ENCODE measurements at places on chromosomes 7 and 10. TPM values are rescaled to one million over a fixed set of nuclear protein-coding genes. Genes with fewer than 3 reads are reported as not detected.

Gene CALHM2
- 43.4 TPM for total RNA-seq

- H3K27ac ChIP-seq: no peak overlapping the region
- H3K4me1 ChIP-seq: peaks cover 11% of the 10 kb centered on the region
- no peaks in the 10 kb centered on the region for H3K36me3 ChIP-seq
- DNase-seq: no peak
Observed at GRCh38 chr7:14690075-14690474, 212.5 kb downstream of the DGKB start.

- peaks cover 11% of the 10 kb centered on the region for H3K36me3 ChIP-seq
- H3K4me3 ChIP-seq: no peak overlapping the region
- H3K27ac ChIP-seq: no peak overlapping the region
- no peaks in the 10 kb centered on the region for H3K4me1 ChIP-seq
- no peaks in the 10 kb centered on the region for H3K27me3 ChIP-seq
Observed at GRCh38 chr7:132806834-132807233, 230.6 kb upstream of the PLXNA4 start.

DNA sequence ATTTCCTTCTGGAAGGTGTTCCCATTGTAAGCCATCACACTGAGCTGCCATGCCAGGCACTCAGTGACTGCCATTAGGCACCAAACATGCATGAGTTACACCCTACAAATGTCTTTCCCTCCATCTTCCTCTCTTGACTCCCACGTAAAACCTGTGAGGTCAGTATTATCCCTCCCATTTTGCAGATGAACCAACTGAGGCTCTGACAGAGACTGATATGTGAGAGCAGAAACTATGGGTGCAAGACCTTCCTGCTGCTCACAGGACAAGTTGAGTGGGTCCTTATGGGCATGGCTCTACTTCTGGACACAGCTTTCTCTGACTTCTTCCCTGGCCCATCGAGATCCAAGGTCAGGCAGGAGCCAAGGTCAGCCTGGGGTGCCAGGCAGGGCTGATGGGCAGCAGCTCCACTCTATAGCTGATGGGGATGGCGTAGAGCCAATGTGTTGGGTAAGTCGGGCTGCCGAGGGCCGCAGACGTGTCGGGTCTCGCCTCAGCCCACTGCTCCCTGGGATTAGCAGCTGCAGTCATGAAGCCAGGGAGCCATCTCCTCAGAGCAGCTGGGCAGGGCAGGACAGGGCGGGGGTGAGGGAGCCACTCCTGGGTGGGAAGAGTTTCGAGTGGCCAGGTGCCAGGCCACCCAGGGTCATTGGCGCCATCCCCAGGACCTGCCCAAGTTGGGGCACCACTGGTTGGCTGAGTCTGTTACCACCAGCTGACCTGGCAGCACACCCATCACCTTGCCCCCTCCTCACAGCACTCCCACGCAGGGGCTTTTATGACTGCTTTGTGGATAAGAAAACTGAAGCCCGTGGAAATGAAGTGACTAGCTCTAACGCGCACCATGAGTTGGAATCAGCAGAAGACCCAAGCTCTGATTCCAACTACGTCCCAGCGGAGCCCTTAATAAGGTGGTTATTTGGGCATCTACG is 117.8 kb upstream of the ZMIZ1 start:
- H3K4me1 ChIP-seq: peaks cover 29% of the 10 kb centered on the region
- H3K27me3 ChIP-seq: peaks cover 4% of the 10 kb centered on the region
- no peak for DNase-seq
- no peak overlapping the region for H3K27ac ChIP-seq

All from HFFc6 (cell line).